ENCODE measurements at places on chromosomes 2 and 18.

- no peak for DNase-seq
These were observed 252.9 kb downstream of the ATAD2B start for GRCh38 chr2:23673830-23674679.

DNA sequence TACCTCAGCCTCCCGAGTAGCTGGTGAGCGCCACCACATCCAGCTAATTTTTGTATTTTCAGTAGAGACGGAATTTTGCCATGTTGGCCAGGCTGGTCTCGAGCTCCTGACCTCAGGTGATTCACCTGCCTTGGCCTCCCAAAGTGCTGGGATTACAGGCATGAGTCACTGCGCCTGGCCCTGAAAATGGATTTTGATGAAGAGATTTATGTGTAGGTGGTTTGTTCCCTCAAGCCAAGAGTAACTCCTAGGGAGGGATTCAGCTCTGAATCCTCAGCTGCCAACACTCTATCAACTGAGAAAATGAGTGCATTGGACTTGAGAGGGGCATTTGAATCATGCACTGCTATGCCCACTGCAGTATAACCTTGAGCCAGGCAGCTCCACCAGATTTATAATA, 17.5 kb upstream of the LIPG start:
- DNase-seq: no peak

DNA sequence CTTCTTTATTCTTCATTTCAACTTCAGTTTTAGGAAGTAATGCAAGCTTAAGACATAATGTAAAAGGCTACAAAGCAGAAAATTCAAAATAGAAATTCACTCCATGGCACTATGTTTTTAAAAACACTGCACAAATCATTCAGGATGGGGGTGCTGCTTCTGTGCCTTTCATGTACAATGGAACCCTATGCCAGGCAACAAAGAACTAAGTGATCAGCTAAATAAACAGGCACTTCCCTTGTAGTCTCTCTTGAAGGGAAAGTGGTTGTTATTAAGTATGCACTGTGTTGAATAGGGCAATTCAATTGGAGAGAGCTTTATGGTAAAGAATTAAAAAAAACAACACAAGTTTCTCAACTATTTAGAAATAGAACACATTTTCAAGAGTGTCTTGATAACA, 10.9 kb upstream of the ERBB4 start:
- no peak for DNase-seq

- no peak for DNase-seq
These were observed 159.8 kb downstream of the DDX1 start for GRCh38 chr2:15751477-15751876.

DNA sequence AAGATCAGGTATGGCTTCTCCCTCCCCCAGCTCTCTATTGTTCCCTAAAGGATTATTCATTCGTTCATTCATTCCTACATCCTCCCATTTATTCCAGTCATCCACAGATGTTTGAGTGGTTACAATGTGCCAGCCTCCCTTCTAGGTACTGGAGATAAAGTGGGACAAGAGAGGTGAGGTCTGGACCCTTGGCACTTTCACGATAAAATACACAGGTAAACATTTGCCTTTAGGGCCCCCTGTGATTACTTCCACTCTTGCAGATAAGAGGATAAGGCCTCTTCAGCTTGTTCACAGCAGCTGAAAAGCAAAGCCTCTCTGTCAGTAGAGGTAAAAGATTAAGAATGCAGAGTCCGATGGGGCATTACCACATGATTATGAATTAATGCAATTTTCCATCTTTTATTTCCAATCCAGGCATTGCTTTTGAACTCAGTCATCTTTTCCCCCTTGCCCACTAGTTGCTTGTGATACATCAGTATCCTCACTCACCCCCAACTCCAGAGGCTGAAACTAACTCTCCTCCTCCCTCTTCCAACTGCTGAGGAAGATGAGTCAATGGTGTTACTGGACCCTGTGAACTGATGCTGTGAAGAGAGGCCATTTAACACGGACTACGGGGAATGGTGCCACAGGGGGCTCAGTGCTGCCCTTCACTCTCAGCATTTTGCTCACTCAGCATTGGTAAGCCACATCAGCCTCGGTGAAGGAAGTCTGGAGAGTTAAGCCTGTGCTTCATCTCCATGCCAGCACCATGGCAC, 1.1 kb upstream of the DPP4 start:
- DNase-seq: no peak

DNA sequence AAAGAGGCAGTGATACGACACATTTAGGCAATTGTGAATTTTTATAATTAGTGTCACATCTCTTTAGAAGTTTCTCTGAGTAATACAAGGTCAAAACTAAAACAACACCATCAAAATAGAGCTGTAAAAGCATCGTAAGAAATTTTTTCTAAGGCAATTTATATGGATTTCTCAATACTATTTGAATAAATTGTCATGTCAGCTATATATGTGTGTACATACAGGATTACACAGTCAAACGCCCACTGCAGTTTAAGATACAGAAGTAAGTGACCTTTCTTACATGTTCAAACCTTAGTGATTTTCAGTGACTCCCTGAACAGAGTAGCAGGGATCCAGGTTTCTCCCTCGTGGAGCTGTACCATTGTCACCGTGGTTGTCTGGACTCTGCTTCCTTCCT, 129.1 kb upstream of the CBLN2 start:
- DNase-seq: no peak

- DNase-seq: no peak
These were observed 2.1 kb downstream of the RPRM start for GRCh38 chr2:153476491-153476815.

- DNase-seq: no peak
These were observed 137.4 kb upstream of the DLX2 start for GRCh38 chr2:172239944-172240590.

- DNase-seq: no peak
These were observed 163.3 kb downstream of the QPCT start for GRCh38 chr2:37507703-37508102.

GRCh38 chr2:236636261-236636660, 66.6 kb downstream of the ACKR3 start:
- DNase-seq: no peak

DNA sequence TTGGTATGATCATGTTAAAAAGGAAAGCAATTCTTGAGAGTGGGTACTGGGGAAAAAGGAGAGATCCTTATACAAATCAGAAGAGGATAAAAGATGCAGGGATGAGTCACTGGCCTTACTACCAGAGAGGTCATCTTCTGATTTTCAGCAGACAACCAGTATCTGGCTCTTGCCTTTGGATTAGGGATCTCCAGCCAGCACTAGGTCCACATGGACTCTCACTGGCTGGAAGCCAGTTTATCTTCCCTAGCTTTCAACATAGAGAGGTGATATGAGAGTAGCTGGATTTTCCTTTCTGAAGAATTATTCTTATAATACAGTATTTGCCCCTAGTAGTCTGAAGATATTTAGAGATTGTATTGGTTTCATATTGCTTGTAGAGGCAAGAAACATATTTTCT, 30.2 kb downstream of the CERKL start:
- DNase-seq: no peak

GRCh38 chr2:43178602-43179542, 47.5 kb downstream of the ZFP36L2 start:
- DNase-seq: peak; percentile 66

GRCh38 chr2:23460228-23460627, 75.2 kb downstream of the KLHL29 start:
- DNase-seq: no peak

DNA sequence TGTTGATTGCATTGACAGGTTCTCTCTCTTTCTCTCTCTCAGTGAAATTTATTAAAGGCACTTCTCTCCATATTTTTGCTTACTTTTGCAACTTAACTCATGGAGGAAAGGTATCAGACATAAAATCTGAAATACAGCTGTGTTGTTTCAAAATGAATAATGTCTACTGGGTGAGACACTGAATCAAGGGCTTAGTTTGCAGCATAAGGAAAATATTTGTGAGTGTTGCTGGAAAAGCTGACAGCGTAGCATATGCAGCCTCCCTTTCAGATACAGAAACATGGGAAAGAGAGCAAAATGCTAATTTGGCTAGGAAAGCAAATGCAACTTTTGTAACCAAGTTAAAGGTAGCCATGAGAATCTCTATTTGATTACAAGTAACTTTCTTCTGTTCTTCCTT, 81.5 kb upstream of the COL3A1 start:
- DNase-seq: no peak

- peak; percentile 27 for DNase-seq
These were observed 180.5 kb downstream of the DIS3L2 start for GRCh38 chr2:232142049-232142448.

DNA sequence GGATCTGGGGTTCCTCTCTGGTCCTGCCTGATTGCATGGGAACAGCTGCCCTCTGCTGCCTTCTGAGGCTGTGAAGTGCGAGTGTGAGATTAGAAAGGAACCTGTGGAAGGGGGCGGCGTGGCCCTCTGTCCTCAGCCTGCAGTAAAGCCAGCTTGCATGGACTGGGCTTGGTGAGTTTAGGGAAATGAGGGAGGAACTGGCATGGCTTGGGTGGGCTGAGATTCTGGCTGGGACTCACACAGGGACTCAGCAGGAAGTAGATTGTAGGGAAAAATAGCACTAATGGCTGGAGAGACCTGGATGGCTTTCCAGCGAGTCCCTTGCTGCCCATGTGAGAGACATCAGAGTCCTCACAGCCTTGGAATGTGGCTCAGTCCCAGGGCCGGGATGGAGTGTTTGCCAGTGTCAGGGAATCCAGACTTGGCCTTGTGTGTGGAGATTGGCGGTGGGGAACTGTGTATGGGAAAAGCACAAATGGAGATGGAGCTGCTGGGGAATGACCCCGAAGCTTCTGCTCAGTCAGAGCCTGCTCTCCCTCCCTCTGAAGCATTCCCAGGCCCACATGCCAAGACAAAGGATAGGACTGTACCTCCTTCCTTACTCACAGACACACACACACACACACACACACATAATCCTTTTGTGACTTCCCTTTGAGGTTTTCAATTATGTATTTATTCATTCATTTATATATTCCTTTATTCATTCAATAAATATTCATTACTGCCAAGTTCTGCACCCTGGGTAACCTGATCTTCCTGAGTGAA, 115.4 kb downstream of the ACAA2 start:
- no peak for DNase-seq

DNA sequence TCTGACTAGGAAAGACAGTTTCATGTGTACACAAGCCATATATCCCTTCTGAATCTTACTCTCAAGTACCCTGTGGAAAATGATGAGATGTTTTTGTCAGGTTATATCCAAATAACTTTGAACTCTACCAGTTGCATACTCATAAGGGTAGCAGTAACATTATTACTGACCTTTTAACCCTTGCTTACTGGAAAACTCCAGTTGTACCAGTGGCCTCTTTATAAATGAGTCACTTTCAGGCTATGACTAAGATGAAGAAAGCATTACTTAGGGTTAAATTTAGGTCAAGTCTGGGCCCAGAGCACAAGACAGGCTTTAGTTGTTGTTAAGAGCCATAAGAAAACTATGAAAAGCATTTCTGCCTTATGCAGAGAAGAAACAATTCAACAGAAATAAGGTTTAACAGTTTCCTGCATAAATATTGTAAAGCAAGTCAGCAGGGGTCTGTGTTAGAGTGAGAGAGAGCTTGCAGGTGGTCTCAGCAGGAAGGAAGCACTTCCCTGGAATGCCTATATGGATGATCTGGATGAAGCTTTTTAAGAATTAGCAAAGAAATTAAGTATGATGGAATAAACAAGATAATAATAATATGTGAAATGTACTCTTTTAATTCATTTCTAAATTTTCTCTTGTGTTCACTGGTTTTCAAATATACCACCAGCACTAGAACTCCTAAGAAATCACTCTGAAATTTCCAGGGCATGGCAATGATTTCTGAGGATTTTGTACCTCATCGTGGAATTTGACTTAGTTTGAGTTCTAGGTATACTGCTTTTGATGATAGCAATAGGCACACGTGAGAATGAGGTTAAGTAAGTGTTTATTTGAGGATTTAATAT, 126.6 kb downstream of the UBE2E3 start:
- no peak for DNase-seq
